Brain pericyte (primary cell): ENCODE measurements at places on chromosomes 7 and 10.

DNA sequence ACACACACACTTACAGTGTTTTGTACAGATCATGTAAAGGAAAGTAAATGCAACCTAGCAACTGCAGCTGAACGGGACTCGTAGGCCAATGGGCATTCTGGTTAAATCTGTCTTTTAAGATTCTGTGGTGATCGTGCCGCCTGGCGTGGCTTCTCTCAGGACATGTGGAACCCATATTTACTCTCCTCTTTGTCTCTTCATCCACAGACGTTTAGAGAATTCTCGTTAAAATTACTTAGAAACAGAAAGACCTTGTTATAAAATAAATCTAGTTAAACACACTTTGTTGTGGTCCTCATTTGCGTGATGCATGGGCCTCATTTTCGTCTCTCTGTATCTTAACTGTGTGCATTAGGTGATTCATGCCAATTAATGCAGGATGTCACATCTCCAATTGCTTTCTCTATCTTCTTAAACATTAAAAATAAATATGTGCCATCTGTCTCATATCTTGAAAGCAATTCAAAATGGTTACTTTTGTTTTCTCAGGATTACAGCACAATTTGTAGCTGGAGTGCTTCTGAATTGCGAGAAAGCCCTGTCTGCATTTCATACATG is 11.5 kb downstream of the KLF6 start:
- DNase-seq: no peak

- DNase-seq: no peak
Measured at GRCh38 chr10:85152496-85152895, 824.1 kb downstream of the CCSER2 start.

DNA sequence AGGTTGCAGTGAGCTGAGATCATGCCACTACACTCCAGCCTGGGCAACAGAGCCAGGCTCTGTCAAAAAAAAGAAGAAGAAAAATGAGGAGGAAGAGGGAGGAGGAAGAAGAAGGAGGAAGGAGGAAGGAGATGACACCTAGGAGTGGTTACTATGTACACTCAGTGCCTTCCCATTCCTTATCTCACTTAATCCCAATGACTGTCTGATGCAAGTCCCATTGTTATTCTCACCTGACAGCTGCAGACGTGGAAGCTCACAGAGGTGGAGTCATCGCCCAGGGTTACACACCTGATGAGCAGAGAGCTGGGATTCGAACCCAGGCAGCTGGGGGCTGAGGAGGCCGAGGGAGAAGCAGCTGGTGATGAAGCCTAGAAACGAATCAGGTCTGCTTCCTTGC is 258.8 kb downstream of the SNX10 start:
- DNase-seq: no peak

- DNase-seq: no peak
Measured at GRCh38 chr7:82631998-82632397, 188.4 kb upstream of the CACNA2D1 start.

DNA sequence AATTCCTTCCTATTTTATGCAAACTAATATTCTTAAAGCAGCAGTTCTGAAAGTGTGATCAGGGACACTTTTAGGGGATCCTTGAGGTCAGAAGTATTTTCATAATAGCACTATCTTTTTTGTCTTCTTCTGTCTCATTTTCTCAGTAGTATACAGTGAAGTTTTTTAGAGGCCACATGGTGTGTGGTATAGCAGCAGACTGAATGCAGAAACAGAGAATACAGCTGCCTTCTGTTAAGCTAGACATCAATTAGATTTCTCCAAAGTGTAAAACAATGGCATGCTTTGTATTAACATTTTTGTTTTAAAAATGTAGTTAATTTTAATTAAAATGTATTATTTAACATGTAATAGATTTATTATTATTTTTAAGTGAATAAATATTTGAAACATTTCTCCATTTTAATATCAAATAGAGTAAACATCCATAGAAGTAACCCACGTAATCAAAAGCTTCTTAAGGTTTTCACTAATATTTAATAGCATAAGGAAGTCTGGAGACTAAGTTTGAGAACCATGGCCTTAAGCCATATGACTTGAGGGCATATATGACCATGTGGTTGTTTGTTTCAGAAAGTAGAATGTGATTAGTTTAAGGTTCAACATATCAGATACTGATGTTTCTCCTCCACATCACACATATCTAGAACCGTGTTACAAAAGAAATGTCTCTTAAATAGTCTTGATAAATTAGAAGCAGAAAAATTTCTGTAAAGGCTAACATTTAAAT is 94.0 kb downstream of the PRKG1 start:
- DNase-seq: no peak

DNA sequence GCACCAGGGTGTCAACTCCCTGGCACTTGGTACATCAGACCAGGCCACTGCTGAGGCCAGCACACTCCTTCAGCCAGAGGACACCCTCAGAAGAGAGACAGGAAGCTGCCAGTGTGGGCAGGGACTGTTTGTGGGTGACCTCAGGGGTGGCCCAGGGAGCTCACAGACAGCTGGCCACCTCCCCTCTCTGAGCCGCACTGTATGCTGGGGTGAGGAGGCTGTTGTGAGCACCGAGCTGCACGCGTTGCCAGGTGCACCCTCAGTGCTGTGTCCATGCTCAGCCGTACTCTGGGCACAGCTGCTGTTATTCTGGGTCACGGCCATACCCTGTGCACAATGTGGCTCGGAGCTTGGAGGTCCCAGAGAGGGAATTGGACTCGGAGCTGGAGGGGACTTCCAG is 61.5 kb upstream of the NANOS1 start:
- DNase-seq: no peak

- DNase-seq: no peak
Measured at GRCh38 chr7:101817471-101818286, at the start of gene CUX1. TSS of gene CUX1 (plus strand) at chr7:101817626. CDS start at chr7:101817640, 14 bp downstream.

DNA sequence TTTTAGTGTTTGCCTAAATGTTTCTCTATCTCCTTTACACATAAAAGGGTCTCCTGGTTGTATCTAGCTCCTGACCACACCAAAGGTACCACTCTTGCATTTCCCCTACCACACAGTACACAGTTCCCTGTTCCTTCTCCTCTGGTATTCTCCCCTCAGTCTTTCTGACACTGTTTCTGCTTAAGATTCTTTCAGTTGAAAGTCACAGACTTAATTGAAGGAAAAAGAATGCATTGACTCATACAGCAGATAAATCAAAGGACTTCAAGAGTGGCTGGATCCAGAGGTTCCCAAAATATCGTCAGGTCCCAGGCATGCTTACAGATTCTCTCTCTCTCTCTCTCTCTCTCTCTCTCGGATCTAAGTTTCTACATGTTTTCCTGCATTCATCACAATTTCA is 185.6 kb upstream of the LRGUK start:
- DNase-seq: no peak
